ENCODE measurements at places on chromosomes 11 and 22. TPM values are rescaled to one million over a fixed set of nuclear protein-coding genes. Genes with fewer than 3 reads are reported as not detected.

Gene PKDREJ
- not detected for total RNA-seq

GRCh38 chr11:11236498-11237059 is 116.5 kb downstream of the CSNK2A3 start:
- H3K27me3 ChIP-seq = no peaks in the 10 kb centered on the region
- H3K36me3 ChIP-seq = no peaks in the 10 kb centered on the region
- DNase-seq = no peak
- no peak overlapping the region for H3K4me3 ChIP-seq
- no peak overlapping the region for H3K27ac ChIP-seq

- peak; percentile 70 for DNase-seq
- H3K4me1 ChIP-seq = peaks cover 14% of the 10 kb centered on the region
- peak overlapping the region; percentile 13 for H3K27ac ChIP-seq
These were observed 171.8 kb downstream of the SOX6 start for GRCh38 chr11:16184588-16184987.

DNA sequence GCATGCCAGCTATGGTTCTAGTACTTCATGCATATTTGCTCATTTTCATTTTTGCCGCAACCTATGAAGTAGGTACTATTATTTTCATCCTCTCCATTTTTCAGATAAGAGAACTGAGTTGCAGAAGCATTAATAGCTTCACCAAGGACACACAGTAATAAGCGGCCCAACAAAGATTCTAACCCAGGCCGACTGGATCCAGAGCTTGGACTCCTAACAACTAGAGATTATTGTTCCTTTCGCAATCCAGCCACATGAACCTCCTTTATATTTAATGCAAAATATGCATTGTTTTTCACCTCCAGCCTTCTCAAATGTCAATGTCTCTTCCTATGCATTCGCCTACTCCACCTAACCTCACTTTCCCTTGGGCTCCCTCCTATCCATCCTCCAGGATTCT is 148.3 kb downstream of the CCDC34 start:
- no peak overlapping the region for H3K4me3 ChIP-seq
- H3K27ac ChIP-seq = no peak overlapping the region
- H3K4me1 ChIP-seq = peaks cover 99% of the 10 kb centered on the region
- H3K27me3 ChIP-seq = no peaks in the 10 kb centered on the region

- no peak overlapping the region for H3K27ac ChIP-seq
- peaks cover 5% of the 10 kb centered on the region for H3K27me3 ChIP-seq
- H3K36me3 ChIP-seq = no peaks in the 10 kb centered on the region
- peak; percentile 50 for DNase-seq
These were observed 60.0 kb upstream of the MYEOV start for GRCh38 chr11:69233744-69234570.

All from SJSA1 (cell line).